ENCODE measurements at places on chromosomes 6 and 20. TPM values are rescaled to one million over a fixed set of nuclear protein-coding genes. Genes with fewer than 3 reads are reported as not detected.

DNA sequence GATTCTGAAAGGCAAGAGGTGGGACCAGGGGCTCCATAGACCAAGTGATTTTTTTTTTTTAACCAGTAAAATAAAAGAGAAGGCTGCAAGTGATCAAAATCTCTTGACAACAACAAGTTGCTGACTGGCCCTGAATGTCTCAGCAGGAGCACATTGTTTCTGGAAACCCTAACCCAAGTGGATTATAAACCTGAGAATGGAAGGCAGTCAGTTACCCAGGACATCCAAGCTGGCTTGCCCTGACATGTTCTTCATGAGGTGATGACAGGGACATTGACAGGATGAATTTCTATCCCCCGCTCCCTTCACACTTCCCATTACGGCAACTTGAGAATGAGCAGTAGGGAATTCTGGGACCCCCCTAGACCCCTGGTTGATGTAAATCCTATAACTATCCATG lies 49.6 kb upstream of the RIPOR2 start:
- DNase-seq, result no peak

DNA sequence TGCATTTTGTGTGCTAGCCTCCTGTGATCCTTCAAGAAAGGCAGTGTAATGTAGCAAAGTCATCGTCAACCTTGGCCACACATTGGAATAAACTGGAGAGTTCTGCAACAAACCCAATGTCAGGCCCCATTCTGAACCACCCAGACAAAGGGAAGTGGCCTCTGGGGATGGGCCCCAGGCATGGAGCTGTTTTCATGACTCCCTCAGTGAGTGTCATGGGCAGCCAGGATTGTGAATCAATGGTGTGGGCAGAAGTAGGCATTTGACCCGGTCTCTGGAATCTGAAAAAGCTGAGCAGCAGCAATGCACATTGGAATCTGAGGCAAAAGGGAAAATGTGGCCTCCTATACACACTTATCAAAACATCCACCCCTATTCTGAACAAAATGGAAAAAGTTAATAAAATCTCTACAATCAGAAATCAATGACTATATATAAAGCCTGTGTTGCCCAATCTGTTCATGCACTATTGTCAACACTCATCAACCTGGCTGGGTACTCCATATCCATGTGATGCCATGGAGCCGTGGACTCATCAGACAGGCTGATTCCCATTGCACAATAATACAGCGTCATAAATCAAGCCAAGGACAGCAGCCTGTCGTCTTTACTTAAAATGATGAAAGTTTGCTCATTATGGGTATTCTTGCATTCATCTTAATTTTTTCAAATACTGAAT lies 134.9 kb upstream of the STMND1 start:
- DNase-seq, result no peak

TMEM244 gene
- not detected for total RNA-seq

TFEB gene
- 11.2 TPM for total RNA-seq

CNR1 gene
- not detected for total RNA-seq

- no peak for DNase-seq
Measured at GRCh38 chr6:170178561-170179477, 112.1 kb downstream of the DLL1 start.

GNAS-AS1 gene
- 1.9 TPM for total RNA-seq

DNA sequence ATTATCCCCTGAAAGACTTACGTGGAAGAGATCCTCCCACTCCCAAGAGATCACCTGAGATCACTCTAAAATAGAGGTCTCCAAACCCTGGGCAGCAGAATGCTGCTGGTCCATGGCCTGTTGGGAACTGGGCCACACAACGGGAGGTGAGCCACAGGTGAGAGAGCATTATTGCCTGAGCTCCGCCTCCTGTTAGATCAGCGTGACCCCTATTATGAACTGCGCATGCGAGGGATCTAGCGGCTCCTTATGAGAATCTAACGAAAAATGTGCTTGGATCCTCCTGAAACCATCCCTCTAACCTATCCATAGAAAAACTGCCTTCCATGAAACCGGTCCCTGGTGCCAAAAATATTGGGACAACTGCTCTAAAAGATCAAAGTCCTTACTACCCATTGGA lies 1057.4 kb downstream of the EPHA7 start:
- DNase-seq, result no peak

DNA sequence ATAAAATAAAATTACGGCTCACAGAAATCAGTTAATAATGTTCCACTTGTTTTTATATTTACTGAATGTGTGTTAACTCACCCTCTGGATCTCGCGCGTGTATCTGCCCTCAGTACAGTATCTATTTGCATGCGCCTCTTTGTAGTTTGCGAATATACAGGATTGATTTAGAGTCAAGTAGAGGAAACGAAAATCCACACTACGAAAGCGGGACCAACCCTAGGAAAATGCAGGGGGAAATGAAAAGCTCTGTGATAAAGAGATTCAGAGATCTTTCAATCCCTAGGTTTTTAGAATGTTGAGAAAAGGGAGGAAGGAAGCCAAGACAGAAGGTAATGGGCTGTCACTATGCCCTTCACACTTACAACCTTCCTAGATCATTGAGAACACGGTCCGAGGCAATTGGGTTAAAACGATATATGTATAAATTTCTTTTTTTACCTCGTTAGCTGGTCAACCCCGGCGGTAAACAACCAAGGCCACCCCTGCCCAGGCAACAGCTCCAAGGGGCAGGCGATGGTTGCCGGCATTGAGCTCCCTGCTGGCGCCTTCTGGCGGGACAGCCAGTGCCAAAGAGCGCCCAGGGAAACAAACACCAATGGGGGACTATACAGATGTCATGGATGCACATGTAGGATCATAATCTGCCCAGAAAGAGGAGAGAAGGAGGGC lies 792 bp upstream of the FUT9 start:
- DNase-seq, result no peak

DNA sequence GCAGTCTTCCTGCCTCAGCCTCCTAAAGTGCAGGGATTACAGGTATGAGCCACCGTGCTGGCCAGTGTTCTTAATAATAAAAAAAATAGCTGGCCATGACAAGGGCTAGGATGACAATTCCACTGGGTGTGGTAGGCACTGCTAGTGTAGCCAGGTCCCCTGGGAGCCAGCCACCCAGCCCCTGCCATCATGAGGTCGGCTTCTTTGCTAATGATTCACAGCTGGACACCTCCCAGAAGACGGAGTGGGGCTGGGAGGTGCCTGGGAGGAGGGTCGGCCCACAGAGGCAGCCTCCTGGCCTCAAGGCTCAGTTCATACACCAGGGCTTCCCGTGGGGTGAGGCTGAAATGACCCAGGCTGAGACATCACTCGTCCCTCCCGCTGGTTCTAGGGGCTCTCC lies 230.4 kb downstream of the TAF4 start:
- DNase-seq, result no peak

GRCh38 chr6:165850434-165851019 lies 187.5 kb upstream of the PDE10A start:
- peak; percentile 37 for DNase-seq

DNA sequence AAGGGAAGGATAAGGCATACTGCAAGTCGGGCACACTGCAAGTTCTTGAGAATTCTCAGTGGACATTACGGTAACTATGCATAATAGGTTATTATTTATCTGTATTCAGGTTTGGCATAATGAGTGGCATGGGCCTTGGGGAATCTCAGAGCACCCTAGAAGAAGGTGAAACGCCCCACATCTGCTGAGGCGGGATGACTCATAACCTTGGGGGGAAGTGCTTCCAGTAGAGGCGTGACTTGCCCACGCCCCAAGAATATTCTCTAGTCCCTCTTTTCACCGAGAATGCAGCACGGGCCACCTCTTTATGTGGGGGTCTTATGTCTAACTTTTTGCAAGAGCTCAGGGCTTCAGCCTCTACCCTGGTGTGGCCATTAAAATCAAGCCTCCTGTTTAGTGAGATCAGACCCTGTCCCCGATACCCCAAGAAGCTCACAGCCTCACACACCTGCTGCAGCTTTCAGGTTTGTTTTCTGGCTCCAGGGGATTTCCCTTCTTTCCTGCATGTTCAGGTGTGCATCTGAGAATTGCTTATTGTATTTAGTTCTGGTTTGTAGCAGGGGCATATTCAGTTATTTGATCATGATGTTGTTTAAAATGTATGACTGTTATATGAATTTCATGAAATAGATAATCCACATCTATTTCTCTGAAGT lies 19.1 kb downstream of the ZFP64 start:
- no peak for DNase-seq
